ENCODE measurements at places on chromosomes 3 and 15. TPM values are rescaled to one million over a fixed set of nuclear protein-coding genes. Genes with fewer than 3 reads are reported as not detected.

GRCh38 chr3:160773722-160774121 is 17.7 kb downstream of the PPM1L start:
- DNase-seq: no peak

- no peak for DNase-seq
Measured at GRCh38 chr15:89342840-89343239, 8.2 kb upstream of the POLG start.

Gene HHLA2
- 1.1 TPM for total RNA-seq

Gene ADGRG7
- total RNA-seq: not detected

Gene NANOGP8
- total RNA-seq: not detected

Gene RAP2B
- total RNA-seq: 12.7 TPM

DNA sequence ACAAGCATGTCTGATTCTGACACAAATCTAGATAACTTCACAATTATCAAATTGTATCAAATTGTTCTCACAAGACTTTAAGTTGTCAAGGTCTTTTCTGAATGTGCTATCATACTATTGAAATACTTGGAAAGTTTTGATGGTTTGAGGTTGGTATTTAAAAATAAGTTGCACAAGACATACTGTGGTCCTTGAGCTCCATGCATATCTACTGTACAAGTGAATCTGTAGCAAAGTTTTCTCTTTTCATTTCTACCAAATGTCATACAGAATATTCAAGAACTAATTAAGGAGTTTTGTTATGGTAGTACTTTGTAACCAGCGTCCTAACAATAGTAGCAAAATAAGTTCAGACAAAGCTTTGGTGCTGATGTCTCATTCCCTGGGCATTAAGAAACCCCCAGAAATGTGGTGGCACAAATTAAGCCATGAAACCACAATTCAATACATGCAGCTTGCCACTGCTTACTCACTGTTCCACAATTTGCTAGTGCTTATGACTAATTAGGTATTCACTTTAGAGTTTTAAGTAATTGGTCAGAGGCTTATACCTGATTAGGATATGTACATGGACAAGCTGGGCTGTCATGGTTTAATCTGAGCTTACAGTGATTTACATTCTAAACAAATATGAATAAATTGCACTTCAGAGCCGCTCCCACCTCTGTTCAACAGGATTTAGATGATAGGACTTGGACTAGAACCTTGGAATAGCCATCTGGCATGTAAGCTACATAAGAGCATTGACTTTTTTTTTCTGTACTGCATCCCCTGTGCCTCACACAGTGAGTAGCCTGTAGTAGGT is 8.8 kb downstream of the TBC1D23 start:
- DNase-seq: peak; percentile 36

GRCh38 chr3:155519078-155519477 is 225.6 kb upstream of the STRIT1 start:
- no peak for DNase-seq

Gene RTP1
- not detected for total RNA-seq

DNA sequence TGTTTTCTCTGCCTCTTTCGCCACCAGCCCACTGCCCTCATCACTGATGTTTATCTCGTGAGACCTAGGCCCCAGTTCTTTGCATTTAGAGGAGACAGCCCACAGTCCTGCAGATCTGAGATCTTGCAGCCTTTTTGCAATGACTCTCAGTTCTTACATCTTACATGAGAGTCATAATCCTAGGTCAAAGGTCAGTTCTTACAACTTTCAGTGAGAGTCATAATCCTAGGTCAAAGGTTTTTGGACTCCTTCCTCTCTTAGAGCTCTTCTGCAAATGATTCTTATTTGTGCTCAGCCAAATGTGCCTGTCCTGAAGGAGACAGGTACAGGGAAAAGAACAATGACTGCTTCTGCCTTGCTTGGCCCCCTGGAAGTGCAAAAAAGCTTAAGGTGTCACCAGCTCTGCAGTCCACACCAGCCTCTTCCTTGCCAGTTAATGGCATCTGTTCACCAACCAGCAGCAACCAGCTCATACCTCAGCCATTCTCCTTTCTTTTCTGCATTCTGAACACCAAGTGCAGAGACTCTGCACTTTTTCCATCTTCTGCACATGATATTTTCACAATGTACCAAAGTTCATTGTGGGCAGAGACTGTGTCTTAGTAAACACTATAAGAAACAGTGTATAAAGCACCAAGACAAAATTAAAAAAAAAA is 67.1 kb downstream of the ABHD5 start:
- DNase-seq: no peak

DNA sequence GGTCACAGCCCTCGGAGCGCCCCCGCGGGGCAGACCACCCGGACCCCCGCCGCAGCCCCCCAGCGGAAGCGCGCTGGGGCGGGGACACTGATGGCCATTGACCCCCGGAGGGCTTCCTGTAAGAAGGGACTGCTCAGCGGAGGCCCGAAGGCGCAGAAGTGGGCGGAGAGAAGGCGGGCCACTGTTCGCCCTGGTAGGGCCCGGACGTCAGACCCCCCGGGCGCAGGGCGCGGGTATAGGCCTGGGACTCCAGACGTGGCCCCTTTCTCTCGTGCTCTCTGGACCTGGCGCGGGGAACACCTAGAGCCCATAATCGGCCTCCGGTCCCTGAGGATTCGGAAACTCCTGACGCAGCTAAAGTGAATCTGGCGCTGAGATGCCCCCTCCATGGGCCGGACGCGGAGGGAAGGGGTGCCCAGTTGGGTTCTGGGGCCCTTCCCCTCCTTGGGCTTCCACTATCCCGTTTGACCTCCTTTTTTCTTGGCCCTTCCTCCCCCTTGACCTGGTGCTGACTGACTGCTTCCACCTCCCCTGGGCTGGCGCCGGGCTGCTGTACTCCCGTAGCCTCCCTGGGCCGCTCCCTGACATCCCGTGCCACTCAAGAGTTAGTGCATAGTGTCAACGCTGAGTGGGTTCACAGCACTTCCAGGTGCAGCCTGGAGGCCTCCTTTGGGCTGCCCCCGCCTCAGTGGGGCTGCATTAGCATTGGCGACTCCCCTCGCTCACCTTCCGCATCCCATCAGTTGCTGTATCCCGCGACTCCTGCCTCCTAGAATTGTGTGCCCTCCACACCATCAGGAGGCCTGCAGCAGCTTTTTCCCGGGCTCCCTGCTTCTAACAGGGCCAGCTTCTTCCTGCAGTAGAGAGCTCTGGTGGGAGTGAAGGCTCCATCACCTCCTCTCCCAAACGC is 694 bp downstream of the ABTB1 start:
- DNase-seq: peak; percentile 67

Gene CEP19
- 5.6 TPM for total RNA-seq

DNA sequence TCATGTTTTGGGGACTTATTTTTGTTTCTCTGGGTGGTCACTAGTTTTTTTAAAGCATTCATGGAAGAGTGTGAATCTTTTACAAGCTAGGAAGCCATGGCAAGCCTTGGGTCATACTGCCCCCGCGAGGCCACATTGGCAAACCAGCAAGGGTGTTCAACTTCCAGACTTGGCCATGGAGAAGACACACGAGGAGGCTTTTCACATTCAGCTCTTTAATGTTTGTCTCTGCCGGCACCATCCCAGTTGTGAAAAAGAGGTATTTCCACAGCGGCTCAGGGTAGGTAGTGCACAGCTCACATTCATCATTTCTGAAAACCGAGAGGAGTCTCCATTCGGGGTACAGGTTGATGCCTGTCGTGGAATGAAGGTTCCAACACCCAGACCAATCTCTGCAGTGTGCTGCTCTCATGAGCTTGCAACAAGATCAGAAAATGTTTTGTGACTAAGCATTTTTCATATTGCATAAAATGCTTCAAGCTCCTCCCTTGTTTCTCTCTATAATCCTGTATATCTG is 7.7 kb downstream of the CCR5 start:
- peak; percentile 66 for DNase-seq
